Stimulated activated CD4-positive, alpha-beta T cell treated with anti-CD3 and anti-CD28 coated beads, TNF-alpha, amount 100 ng/mL, for 48 hours (primary cell): ENCODE measurements at places on chromosomes 11 and 22.

- DNase-seq = no peak
These were observed 10.4 kb downstream of the LARGE1 start for GRCh38 chr22:33909911-33910310.

GRCh38 chr11:66219846-66220565 lies 48.4 kb upstream of the RAB1B start:
- no peak for DNase-seq

DNA sequence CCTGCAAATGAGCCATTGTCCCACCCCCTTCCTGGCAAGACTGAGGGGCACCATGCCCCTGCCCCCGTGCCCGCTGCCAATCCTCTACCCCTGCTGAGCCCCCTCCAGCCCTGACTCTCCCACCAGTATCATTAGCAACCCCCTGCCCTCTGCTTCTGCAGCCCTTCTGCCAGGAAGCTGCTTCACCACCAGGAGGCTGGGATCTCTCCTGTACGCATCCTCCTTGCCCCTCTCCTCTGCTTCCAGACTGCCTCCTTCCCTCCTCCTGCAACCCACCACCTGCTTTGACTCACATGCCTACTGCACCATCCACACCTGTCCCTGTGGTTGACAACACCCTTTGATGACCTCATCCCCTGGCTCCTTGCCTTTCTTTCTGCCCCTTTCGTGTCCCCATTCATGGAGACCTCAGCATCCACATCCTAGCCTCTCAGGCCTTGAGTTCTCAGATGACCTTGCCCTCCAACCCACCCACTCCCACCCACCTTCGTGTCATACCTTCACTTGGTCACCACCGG lies 13.4 kb upstream of the PNPLA3 start:
- DNase-seq = no peak

- DNase-seq = no peak
These were observed 51.4 kb upstream of the WNT7B start for GRCh38 chr22:46028106-46028991.

- DNase-seq = no peak
These were observed 15.0 kb upstream of the MUC6 start for GRCh38 chr11:1051356-1052132.

GRCh38 chr11:8262552-8263108 lies 1.0 kb downstream of the LMO1 start:
- no peak for DNase-seq

DNA sequence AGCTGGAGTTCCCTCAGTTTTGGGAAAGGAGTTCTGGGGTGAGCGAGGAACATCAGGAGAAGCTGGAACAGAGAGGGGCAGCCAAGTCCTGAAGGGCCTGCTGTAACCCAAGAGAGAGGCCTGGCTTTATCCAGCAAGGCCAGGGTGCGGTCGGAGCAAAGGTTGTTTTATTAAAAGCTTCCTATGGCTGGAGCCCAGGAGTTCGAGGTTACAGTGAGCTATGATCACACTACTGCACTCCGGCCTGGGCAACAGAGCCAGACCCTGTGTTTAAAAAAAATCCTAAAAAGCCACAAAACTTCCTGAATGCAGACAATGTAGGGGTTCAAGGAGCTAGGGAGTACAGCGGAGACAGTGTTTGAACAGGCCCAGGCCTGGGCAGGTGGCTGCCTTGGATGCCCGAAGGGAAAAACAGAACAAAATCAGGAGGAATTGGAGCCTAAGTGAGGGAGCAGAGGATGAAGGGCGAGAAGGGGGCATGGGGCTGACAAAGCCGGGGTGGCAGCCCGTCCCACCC lies 22.2 kb upstream of the MALAT1 start:
- DNase-seq = no peak
